ENCODE measurements at places on chromosomes 6 and 20.

DNA sequence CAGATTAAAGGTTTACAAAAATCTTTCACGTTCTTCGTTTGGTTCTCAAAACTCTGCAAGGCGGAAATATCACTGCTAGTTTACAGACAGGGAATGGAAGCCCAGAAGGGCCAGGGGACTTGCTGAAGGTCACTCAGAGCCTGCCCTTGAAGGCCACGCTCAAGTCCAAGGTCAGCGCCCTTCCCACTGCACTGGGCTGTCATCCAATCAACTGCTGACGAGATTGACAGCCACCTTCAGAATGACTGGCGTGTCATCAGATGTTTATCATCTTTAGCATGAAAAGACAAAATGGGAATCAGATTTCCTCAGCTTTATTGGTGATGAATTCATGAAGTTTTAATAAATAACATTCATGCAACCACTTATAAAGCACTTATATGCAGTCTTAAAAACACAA, 16.5 kb downstream of the RNASET2 start:
- DNase-seq: no peak

GRCh38 chr6:2948228-2949025, 22.9 kb downstream of the SERPINB6 start:
- no peak for DNase-seq

DNA sequence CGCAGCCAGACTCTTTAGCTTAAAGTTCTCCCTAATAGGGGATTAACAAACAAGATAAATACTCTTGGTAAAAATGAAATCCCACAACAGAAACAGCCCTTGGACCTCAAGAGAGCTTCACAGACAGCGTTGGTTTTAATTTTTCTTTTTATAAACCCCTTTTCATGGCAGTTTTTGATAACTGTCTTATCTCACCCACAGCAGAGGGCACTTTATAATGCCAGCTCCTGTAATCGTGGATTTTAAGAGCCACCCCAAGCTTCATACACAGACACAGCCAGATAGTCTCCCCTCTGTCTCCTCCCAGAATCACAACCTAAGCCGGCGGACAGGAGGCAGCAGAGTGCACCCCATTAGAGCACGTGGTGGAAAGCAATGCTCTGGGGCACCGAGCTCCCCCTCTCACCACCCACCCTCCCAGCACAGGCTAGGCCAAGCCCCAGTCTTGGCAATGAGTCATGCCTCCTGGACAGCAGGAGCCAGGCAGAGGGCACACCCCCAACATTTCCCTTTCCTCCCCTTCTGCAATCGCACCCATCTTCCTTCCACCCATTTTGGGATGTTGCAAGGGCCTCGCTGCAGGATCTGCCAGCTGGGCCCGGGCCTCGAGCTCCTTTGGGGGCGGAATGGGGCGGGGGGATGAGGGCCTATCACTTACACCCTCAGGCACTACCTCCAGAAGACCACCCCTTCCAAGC, 2.4 kb downstream of the JAG1 start:
- DNase-seq: no peak

DNA sequence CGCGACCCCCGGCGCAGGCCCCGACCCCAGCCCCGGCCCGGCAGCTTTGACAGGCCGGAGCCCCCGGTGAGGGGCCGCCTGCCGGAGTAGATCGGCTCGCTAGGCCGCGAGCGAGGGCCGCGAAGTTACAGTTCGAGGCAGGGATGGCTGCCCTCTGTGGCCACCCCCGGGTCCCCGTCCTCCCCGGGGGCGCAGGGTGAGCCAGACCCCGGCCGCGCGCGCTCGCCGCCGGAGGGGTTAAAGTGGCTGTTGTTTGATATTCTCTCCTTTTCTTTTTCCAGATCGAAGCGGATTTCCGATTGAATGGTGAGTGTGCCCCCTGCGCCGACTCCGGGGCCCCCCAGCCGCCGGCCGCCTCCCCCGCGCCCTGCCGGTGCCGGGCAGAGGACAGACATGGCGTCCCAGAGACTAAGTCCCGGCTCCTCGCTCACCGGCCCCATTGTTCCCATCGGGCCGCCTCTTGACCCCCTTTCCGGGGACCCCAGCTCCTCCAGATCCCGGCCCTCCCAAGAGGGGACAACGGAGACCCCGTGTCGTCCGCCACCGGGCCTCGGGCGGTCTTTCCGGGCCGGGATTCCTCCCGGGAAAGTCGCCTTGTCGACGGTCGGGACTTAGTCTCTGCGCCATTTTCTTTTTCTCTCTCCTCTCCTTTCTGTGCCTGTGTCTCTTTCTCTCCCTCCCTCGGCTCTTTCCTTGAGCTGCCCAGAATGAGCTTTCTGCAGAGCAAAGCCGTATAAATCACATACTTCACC, 704 bp downstream of the TOP1 start:
- DNase-seq: no peak

DNA sequence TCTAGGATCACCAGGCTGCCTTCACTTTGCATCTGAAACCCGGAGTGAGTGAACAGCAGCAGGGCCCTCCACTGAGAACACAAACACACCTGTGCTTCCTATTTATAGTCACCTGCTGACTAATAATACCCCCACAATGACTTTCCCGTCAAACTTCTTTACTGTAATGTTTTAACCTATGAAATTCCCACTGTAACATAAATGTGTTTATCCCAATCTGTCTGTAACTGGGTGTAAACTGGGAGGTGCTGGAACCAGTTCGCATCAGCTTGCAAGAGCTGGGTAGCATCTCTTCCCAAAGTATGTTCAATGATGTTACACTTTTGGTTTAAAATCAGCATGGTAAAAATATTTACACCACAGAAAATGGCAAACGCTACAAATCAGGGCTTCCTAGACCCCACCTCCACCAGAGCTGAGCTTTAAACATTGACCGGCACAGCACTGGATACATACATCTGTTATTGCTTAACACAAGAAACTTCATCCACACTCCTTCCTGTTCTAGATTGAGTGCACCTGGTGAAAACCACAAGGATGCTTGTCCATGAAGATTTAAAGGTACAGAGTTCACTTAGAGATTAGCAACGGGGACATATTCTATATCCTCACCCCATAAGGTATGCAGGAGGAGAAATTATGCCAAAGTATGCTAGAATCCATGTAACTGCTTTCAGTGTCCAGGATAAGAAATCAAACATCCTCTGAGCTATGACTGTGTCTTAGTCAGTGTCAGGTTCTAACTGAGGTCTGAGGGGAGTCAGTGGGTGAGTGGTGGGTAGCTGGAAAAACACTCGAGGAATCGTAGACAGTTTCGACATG, 79.0 kb downstream of the ALDH8A1 start:
- no peak for DNase-seq

GRCh38 chr6:169648092-169648491, 53.7 kb downstream of the WDR27 start:
- DNase-seq: no peak

DNA sequence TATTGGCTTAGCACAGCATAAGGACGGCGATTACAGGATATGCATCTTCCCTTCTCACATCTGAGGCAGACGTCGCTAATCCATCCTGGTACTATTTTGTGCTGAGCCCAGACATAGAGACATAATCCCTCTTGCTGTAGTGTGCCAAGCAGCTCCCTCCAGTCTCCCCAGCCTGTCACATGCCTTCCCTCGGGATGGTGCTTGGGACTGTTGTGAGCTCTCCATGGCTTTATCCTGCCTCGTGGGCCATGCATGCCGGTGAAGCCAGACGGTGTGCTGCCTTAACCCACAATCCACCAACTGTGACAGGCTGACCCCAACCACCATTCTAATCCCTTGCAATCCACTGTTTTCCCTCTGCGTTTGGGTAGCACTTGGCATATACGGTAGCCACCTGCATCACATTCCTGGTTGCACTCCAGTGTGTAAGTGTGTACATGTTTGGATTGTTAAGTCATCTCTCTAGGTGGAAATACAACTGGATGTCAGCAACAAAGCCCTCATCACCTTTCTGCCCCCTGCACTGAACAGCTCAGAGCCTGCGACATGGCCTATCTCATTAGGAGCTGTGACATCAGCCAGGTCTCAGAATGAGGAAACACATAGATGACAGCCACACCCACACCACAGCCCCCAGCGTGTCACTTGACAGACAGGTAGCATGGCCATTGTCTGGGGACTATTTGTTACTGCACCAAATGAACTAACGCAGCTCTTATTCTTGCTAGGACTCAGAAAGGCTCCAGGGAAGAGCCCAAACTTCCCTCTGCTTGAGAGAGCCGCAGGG, 374.8 kb upstream of the CDH4 start:
- no peak for DNase-seq

- no peak for DNase-seq
These were observed 12.8 kb upstream of the MANBAL start for GRCh38 chr20:37276494-37277252.

DNA sequence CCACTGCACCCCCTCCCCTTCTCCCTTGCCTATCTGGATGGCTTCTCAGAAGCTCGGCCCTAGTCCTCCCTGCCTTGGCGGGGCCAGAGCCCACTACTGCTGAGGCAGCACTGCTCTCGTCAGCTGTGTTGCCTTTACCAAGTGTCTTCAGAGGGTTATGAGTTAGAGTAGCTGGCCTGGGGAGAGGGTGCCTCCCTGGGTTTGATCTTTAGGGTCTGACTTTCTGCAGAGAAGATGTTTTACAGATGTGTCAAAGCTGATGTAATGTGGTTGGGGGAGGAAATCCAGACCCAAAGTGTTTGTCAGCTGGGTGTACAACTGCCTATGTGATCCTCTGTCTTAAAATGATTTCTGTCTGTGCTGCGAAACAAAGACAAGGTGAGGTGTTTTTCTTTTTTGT, 30.4 kb upstream of the PI16 start:
- DNase-seq: no peak

DNA sequence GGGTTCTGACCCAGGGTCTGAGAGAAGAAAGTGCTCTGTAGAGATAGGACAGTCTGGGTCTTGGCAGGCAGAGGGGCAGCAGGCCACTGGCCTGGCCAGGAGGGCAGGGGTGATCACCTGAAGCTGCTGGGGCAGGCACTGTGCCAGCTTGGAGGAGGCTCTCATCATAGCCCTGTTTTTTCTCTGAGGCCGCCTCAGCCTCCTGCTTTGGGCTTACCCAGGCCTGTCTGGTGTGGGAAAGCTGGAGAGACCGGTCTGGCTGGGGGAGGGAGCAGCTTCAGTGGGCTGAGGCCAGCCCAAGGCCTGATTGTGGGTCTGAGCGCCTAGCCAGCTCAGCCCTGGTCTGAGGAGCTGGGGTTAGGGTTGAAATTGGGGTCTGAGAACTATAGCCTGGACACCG, 3.9 kb downstream of the LPIN3 start:
- DNase-seq: no peak

GRCh38 chr6:119830494-119831295, 481.1 kb upstream of the MAN1A1 start:
- no peak for DNase-seq

DNA sequence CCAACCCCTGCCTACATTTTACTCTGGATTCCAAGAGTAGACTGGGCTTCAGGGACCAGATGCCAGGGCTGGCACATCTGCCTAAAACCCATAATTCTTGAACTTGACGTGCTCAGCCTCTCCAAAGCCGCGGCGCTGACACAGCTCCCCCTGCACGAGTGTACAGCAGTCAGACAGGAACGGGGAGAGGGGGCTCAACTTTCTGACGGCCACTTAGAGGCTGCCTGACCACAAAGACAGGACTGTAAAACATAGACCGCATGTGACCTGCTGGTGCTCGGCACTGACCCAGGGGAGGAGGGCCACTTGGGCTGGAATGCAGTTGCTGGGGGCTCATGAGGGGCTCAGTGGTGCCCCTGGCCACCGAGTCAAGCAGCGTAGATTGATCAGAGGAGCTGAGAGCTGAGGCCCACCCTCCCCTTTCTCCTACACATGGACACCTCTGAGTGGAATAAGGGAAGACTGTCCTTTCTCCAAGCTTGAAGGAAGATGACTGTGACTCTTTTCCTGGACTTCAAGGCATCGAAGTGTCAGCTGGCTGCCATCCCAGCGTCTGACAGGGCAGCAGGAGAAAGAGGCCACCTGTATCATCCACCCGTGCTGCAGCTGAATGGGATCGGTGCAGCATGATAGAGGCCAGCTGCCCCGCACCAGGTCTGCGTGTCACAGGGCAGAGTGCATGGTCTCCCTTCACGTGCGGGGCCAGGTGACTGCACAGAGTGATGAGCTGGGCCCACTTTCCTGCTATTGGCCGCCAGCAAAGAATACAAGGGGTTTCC, 171.3 kb upstream of the AGPAT4 start:
- DNase-seq: no peak

- DNase-seq: no peak
These were observed 358.1 kb downstream of the RNGTT start for GRCh38 chr6:88605271-88605670.

- no peak for DNase-seq
These were observed 5.7 kb upstream of the TIAM2 start for GRCh38 chr6:154989448-154989847.

DNA sequence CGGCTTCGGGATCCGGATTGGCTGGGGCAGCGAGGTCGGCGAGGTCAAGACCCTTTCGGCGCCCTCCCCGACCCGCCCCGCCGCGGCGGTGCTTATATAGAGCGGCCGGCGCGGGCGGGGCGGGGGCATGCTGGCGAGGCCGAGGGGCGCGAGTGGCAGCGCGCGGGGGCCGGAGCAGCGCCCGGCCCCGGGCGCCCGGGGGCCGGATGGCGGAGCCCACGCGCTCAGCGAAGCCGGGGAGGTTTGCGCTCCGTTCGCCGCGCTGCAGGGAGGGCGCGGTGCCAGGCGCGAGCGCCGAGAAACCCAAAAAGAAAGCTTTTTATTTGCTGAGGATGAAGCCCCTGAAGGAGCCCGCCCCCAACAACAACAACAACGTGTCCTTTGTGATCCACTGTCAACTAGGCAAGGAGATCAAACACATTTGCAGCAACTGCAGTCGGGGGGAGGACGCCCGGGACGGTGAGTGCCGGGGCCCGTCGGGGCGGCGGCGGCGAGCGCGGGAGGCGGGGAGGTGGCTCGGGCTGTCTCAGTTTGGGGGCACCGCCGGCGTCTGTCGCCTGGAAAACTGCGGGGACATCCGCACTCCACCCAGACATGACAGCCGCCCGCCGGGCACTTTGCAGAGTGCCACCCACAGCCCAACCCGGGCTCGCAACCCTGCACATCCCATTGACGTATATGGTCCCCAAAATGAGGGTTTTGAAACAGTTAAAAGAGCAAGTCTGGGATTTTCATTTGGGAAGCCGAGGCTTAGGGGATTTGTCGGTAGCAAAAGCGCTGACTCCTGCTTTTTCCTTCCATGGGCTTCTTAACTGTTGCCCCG, 297.3 kb downstream of the PHACTR1 start:
- no peak for DNase-seq

- DNase-seq: no peak
These were observed 55.4 kb downstream of the RIPOR3 start for GRCh38 chr20:50635676-50636600.

- no peak for DNase-seq
These were observed 38.7 kb downstream of the RGS17 start for GRCh38 chr6:153092082-153093013.

Measured in iPS DF 6.9 (cell line).